ENCODE measurements at places on chromosomes 12 and 14.

DNA sequence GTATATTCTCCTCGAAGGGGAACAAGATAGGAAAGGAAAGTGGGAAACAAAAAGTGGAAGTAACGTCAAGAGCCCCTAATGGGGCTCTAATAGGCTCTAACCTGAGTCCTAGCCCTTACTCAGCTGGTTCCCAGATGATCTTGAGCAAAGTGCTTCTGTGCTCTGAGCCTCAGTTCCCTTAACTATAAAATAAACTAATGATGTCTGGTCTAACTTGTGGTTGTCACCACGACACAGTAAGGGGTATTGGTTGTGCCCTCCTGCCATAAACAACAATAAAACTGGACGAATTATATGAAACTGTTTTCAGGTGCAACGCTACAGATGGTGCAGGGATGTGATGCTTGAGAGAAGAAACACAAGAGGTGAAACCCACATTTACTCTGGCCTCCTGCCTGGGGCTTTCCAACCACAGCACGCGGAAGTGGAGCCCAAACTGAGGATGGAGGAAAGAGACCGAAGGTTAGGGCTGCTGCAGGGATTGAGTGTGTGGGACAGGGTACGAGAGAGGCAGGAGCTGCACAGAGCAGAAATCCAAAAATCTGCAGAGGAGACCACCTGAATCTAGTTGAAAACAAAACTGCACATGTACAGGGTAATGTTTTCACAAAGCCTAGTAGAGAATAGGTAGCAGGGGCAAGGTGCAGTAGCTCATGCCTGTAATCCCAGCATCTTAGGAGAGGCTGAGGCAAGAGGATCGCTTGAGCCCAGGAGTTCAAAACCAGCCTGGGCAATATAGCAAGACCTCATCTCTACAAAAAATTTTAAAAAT, 45.6 kb upstream of the BCL2L14 start:
- no peak for DNase-seq

- no peak for DNase-seq
Observed at GRCh38 chr14:26872515-26873361, 274.9 kb upstream of the NOVA1 start.

GRCh38 chr12:116565963-116566362, 6.8 kb downstream of the MAP1LC3B2 start:
- DNase-seq, result no peak

DNA sequence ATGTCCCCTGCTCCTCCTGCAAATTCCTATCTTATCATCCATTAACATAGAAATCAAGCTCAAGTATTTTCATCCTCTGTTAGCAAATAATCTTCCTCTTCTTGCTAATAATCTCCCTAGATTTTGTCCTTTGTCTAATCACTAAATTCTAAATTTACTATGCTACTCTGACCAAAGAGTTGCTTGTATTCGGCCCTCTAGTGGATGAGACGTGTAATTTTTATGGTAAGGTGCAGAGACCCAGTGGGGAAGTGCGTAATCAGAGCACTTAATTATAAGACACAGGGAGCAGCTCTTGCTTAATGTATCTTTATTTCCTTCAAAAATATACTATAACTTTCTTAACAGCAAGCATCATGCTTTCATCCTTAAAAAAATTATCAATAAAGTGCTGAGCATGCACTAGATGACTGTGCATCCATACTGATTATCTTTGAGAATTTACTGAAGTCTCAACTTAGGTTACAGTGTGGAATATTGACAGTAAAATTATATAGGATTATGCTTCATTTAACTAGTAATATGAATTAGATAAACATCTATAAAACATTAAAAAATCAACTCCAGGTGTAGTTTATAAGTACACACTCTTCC, 212.6 kb downstream of the SLC16A7 start:
- DNase-seq, result no peak

DNA sequence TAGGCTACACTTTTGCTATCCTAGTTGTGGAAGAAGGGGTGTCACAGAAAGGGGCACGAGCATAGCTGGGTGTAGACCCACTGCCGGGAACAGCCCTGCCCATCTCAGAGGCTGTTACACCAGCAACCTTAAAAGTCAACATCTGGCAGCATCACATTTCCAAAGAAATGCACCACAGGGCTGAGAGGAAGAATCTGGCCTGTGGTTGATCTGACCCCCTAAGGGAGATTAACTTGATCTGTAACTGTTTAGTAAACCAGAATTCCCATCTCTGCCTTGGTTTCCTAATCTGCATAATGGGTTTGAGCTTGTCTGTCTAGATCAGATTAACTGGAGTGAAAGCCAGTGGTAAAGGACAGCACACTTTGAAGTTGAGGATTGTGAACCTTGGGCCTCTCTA, 1.3 kb downstream of the LRP1-AS start:
- no peak for DNase-seq

GRCh38 chr14:73696466-73697400, 17.5 kb downstream of the PNMA1 start:
- no peak for DNase-seq

DNA sequence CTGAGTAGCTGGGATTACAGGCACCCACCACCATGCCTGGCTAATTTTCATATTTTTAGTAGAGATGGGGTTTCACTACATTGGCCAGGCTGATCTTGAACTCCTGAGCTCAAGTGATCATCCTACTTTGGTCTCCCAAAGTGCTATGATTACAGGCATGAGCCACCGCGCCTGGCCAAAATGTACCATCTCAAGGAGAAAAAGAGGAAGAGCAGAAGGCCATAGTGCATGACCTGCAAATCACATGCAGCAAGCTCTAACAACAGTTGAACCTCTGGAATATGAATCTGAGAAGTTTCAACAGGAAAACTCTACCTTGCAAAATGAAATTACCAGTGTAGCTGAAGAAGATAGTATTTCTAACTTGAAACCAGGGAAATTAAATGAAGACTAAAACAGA, 17.1 kb upstream of the SERPINA1 start:
- no peak for DNase-seq

DNA sequence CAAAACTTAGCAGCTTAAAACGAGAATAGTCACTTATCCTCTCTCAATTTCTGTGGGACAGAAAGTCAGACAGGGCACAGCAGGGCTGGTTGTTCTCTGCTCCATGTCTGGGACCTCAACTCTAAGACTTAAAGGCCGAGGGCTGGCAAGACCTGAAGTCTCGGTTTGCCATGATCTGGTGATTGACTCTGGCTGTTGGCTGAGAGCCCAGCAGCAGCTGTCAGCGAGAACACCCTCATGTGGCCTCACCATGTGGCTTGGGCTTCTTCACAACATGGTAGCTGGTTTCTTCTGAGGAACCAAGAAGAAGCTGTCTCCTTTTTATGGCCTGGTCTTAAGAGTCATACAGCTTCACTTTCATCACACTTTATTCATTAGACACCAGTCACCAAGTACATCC, 1.7 kb upstream of the VASH1 start:
- DNase-seq, result no peak

DNA sequence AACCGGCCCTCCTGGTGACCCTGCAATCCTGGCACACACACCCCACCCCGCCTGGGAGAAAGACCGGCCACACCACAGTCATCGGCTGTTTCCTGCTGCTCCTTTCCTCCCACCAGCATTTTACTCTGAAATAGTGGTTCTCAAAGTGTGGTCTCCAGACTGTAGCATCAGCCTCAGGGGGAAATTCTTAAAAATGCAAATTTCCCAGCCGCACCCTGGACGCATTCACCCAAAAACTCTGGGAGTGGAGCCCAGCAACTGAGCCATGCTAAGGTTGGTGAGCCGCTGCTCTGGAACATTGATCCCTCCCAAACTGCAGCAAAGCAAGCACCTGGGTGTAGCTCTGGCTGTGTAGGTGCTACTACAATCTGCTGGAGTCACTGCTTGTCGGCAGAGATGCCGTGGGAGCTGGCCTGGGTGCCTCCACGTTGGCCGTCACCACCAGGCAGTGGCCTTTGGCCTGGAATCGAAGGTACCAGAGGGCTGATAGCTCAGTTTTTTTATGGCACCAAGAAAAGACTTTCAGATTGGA, 38.4 kb upstream of the BCL2L14 start:
- DNase-seq, result no peak

DNA sequence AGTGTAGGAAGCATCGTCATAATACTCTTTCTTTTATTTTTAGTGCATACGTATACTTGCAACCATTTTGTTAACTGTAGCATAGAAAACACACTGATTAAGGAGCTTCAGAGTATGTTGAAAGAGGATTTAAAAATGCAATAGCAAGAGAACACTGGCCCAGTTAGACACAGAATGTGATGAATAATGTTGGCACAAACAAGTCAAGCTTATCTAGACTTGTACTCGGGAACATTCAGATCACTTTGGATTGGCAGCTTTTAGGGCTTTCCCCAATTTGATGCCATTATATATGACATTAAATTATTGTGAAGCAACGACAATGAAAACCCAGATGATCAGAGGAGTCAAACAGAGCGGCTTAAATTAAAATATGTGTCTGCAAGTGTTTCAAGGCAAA, 468.1 kb downstream of the PRKD1 start:
- no peak for DNase-seq

DNA sequence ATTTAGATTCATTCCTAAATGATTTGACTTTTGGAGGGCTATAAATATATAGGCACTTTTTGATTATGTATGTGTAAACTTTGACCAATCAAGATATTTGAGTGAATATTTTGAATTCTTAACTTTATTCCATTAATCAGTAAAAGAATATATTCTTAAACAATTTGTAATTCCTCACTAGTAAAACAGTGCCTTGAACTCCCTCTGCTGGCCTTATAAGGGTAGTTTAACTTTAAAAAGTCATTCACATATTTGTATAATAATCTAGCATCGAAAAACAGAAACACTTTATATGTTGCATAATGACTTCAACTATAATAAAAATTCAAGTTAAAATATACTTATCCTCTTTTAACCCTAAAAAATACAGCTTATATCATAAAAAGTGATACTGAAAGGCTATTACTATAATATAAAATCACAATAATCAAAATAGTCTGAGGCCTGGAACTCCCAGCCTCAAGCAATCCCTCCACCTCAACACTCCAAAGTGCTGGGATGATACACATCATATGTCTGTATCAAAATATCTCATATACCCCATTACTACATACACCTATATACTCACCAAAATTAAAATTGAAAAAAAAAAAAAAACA, 31.2 kb downstream of the CCDC59 start:
- peak; percentile 4 for DNase-seq

GRCh38 chr14:20657216-20658211, 16.0 kb upstream of the OR6S1 start:
- DNase-seq, result no peak

- DNase-seq, result no peak
Observed at GRCh38 chr14:63745272-63745671, 17.4 kb upstream of the SGPP1 start.

DNA sequence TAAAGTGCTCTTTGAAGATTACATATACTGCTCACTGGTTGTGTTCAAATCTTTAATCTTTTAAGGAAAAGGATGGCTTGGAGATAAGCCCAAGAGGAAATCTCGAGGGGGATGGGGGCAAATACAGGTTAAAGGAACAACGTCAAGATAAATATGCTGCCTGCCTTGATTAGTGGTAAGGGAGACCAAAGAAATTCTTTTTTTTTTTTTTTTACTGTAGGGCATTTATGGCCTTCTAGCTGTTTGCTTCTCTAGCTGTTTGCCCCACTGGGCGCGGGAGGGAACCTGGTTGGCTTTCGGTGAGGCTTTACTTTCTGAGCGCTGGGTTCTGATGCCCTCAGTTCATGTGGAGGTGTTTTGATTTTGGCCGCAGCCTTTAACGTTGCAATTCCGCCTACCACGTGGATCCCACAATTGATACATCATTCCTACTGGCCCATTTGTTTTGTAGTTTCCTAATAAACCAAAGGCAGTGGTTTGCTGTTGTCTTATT, 5.7 kb downstream of the CCND2 start:
- DNase-seq, result no peak
